ENCODE measurements at places on chromosomes 7 and 10. TPM values are rescaled to one million over a fixed set of nuclear protein-coding genes. Genes with fewer than 3 reads are reported as not detected.

NANOS1 gene
- 4.5 TPM for total RNA-seq

WASHC2C gene
- 36.7 TPM for total RNA-seq

GRCh38 chr10:51786684-51787035 is 87.3 kb upstream of the CSTF2T start:
- no peak for DNase-seq

DNA sequence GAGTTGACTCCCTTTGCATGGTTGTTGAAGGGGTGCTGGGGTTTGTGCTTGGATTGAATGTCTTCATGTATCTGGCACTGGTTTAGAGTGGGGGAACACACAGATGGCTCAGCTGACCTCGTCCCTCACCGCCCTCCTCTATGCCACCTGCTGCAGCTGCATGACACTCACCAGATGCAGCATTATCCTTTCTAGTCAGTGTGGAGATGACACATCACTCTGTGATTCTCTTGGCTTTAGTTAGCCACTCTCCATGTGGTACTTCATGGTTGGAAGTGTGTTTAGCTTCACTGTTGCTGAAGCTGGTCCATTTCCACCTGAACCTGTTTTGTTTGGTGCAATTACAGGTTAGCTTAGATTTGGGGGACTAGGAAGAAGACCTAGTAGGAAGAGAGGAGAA is 56.3 kb upstream of the BMPER start:
- DNase-seq = no peak

DNA sequence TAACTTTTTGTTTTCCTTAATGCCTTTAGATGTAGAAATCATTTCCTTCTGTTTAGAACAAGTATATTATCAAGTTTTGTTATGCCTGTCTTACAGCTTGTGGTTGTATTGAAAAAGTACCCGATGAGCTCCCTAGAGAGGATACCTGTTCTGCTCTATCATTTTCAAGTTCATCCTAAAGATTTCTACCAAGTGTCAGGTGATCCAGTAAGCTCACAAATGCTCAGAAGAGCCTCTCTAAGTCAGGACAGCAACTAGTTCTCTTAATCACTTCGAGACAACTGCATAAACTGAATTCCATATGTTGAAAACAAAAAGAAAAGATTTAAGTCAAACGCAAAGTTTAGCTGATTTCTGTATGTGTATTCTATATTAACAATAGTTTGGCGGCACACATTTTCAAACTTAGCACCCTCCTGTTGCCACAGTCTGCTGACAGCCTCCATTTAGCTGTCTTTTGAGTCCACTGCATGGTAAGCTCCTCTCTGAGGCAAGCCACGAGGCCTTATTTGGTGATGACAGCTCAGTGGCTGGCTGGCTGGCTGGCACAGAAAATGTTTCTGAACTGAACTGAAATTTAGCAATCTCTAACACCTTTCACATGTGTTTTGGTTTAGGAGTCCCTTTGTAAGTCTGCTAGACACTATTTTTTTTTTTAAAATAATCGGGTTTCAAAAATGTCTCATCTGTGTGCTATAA is 59.4 kb downstream of the SEMA3C start:
- DNase-seq = no peak

TMEM196 gene
- not detected for total RNA-seq

USP6NL gene
- total RNA-seq = 27.7 TPM

BICC1 gene
- 0.57 TPM for total RNA-seq

DNA sequence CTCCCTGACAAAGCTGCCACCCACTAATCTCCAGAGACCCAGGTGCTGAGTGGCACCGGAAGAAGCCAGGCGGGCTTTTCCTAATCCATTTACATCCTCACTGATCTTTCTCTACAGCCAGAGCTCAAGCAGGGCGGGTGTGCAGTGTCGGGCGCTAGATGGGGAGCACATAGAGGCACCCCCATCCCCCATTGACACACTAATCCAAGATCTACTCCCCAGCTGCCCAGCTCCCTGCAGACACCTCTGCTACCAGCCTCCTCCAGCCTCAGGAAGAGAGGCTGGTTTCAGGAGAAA is 22.2 kb downstream of the FRMPD2 start:
- DNase-seq = no peak

GRCh38 chr10:117950408-117950807 is 96.3 kb downstream of the RAB11FIP2 start:
- DNase-seq = no peak

BMPER gene
- total RNA-seq = 0.20 TPM

GRCh38 chr10:92110039-92110794 is 180.7 kb downstream of the CPEB3 start:
- no peak for DNase-seq

DNA sequence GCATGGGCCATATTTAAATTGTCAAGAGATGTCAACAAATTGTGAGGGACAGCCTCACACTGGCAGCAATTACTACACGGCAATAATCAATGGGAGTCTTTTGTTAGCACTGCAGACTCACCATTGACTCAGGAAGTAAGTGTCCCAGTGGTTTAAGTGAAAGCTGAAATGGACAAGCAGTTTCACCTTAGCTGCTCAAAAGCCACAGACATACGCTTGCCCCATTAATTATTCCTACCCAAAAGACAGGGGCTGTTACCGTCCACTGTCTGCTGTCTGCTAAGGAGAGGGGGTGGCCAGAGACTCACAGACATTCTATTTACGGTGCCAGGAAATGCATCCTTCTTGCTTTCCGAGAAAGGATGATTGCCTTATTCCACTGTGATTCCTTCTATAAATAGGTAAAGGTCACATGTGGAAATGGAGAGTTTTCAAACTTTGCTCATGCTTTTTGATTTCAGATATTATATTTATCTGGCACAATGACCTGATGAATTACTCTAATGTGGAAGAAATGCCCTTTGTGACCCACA is 309.7 kb upstream of the NFE2L3 start:
- DNase-seq = no peak

- no peak for DNase-seq
Observed at GRCh38 chr7:99106821-99107241, 37.1 kb downstream of the SMURF1 start.

DBF4 gene
- 75.9 TPM for total RNA-seq

DNA sequence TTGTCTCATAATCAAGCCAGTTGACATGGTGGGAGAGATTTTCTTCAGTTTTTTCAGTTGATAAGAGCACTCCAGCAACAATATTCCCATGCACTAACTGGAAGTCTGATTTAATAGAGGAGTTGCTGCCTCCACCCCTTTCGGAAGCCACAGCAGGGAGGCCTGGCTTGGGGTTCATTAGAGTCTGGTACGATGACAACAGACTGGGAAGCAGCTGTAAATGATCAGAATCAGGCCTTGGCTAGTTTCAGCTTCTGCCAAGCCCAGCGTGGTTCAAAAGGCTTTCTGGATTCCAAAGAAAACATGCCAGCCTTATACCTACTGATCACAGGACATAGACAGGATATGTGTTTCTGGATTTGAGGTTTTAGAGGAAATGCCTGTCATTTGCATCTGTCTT is 274.0 kb downstream of the CSTF2T start:
- DNase-seq = no peak

PRF1 gene
- not detected for total RNA-seq

- DNase-seq = no peak
Observed at GRCh38 chr7:75819711-75820110, 6.1 kb upstream of the CCL24 start.

- DNase-seq = no peak
Observed at GRCh38 chr7:69763513-69763912, 165.2 kb downstream of the AUTS2 start.

GRCh38 chr10:110267276-110267675 is 37.4 kb downstream of the SMNDC1 start:
- DNase-seq = no peak

PSAP gene
- total RNA-seq = 346 TPM

CPN1 gene
- total RNA-seq = not detected

DNA sequence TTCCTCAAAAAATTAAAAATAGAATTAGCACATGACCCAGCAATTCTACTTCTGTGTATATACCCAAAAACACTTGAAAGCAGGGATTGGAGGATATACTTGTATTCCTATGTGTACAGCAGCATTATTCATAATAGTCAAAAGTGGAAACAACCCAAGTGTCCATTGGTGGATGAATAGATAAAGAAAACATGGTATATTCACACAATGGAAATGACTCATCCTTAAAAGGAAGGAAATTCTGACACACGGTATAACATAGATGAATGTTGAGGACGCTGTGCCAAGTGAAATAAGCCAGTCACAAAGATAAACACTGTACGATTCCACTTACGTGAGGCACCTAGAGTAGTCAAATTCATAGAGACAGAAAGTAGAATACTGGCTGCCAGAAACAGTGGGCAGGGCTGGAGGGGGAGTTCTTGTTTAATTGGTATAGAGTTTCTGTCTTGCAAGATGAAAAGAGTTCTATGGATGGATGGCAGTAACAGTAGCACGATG is 26.6 kb upstream of the KAT6B start:
- no peak for DNase-seq

GARIN1A gene
- 0.50 TPM for total RNA-seq

GDF10 gene
- 0.20 TPM for total RNA-seq

GRCh38 chr10:101818872-101819633 is 809 bp upstream of the OGA start:
- no peak for DNase-seq

GRCh38 chr7:44077681-44078091 is 4.6 kb downstream of the POLM start:
- DNase-seq = no peak

- no peak for DNase-seq
Observed at GRCh38 chr10:61643316-61643751, 19.4 kb upstream of the CABCOCO1 start.

VWA2 gene
- 1.6 TPM for total RNA-seq

GRCh38 chr10:21604651-21605050 is 70.6 kb downstream of the MLLT10 start:
- no peak for DNase-seq

TRUB1 gene
- total RNA-seq = 19.5 TPM

CFAP70 gene
- total RNA-seq = 0.26 TPM

ELAPOR2 gene
- 36.8 TPM for total RNA-seq

GRCh38 chr7:15667991-15668390 is 18.5 kb downstream of the MEOX2 start:
- DNase-seq = no peak

OPN4 gene
- not detected for total RNA-seq

DNA sequence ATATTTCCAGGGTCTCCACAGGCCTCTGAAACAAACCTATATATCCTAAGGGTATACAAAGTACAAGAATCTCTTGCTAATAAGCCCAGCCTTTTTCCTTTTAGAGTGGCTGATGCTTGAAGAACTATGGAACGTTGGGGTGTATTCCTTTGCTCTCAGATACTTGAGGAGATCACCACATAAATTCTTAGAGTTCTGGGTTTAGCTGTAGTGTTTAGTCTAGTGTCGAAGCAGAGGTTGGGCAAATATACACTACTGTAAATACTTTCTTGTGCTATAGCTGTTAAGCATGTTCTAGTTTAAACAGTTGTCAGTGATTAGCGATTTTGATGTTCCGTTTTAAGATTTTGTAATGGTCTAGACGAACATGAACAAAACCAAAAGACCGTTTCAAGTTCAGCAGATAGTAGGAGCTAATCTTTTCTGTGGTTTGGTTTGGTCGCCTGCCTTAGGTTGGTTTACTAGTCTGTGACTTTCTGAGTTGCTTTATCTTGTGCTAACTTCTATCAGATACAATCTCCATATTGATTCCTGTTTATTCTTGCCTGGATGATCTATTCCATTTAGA is 229.6 kb downstream of the NSUN6 start:
- no peak for DNase-seq

PARD3 gene
- 47.2 TPM for total RNA-seq

- no peak for DNase-seq
Observed at GRCh38 chr10:65273115-65273514, 1652.7 kb upstream of the LRRTM3 start.

GRCh38 chr7:46664453-46664852 is 743.4 kb upstream of the IGFBP3 start:
- no peak for DNase-seq

Measured in H9 (cell line).